ENCODE measurements at places on chromosomes 1 and 21. TPM values are rescaled to one million over a fixed set of nuclear protein-coding genes. Genes with fewer than 3 reads are reported as not detected.
A peak's percentile ranks its signal among the peaks of the same experiment; 100 is the strongest.

DNA sequence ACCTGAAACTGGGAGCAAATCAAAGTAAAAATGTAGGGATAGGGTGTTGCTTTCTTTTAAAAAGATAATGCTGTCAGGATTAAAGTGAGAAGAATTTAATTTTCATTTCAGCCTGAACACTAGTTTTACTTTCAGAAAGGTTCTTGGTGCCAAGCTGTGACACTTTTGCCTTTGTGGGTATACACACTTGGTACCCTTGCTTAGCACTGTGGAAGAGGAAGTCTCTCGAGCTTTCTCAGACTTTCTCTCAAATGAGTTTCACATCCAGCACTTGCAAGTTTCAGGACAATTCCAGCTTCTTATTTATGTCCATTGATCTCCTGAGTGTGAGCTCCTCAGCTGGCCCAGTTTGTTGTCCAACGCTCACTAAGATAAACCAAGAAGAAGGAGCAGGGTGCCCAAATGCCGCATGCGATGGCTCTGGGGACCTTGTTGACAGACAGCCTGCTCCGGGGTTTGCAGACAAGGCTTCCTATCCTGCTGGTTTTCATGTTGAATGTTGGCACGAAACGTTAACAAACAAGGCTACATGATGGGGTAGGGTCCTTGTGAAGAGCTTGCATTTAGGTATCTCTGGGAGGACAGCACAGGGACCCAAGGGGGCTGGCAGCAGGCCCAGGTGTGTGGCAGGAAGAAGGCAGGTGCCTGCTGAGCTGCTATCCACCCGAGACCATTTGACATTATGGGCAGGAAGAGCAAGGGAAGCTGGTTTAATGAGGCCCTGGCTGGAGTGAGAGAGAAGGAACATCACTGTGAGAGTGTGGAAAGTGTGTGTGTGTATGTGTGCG is 79.7 kb downstream of the POFUT2 start:
- H3K27me3 ChIP-seq: no peaks in the 10 kb centered on the region
- H3K4me1 ChIP-seq: no peaks in the 10 kb centered on the region
- no peak for DNase-seq
- H3K27ac ChIP-seq: no peak overlapping the region
- no peak overlapping the region for H3K4me3 ChIP-seq

DNA sequence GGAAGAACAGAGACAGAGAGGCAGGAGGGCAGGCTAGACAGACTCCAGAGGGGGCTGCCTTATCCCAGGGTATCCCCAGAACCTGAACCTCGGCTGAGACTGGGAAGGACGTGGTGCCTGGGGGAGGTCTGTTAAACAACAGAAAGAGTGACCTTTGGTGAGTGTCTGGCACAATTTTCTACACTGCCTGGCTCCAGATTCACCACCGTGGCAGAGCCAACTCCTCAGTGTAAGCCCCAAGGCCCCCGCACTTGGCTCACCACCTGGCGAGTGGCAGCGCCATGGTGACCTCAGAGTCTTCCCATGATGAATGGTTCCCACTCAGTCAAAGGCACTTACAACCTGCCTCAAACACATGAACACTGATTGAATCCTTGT is 6.5 kb downstream of the RD3 start:
- H3K27me3 ChIP-seq: no peaks in the 10 kb centered on the region
- H3K36me3 ChIP-seq: no peaks in the 10 kb centered on the region
- no peak overlapping the region for H3K27ac ChIP-seq
- H3K4me3 ChIP-seq: no peak overlapping the region
- no peaks in the 10 kb centered on the region for H3K4me1 ChIP-seq

GRCh38 chr1:8812081-8812480 is 5.4 kb downstream of the RERE start:
- H3K27me3 ChIP-seq: no peaks in the 10 kb centered on the region
- no peak overlapping the region for H3K27ac ChIP-seq
- DNase-seq: no peak
- H3K4me3 ChIP-seq: no peak overlapping the region

GRCh38 chr1:219927298-219927955 is 930 bp downstream of the SLC30A10 start:
- H3K27ac ChIP-seq: no peak overlapping the region
- H3K4me1 ChIP-seq: no peaks in the 10 kb centered on the region
- H3K36me3 ChIP-seq: no peaks in the 10 kb centered on the region

DNA sequence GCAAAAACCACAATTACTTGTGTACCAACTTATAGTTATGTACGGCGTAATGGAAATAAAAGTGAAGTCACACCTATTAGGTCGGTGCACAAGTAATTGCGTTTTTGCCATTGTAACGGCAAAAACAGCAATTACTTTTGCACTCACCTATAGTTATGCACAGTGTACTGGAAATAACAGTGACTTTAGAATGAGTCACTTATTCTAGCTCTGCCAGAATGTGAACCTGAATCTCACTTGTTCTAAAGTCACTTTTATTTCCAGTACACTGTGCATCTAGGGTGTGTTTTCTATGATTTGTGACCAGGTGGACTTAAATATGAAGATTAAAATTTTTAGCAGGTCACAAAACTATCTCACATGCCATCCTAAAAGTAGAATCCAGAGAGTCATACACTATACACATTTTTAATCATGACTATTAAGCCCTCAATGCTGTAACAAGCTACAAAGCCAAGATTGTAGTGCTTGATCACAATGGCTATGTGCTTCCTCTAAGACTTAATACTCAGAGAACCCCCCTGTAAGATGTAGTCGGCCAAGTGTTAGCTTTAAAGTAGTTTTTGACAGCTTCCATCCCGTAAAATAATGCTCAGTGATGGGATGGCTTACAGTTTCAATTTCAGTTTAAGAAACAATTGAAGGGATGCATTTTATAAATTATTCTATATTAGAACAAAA is 218.8 kb downstream of the NEGR1 start:
- no peaks in the 10 kb centered on the region for H3K4me1 ChIP-seq
- no peaks in the 10 kb centered on the region for H3K36me3 ChIP-seq
- no peaks in the 10 kb centered on the region for H3K27me3 ChIP-seq
- H3K4me3 ChIP-seq: no peak overlapping the region
- DNase-seq: no peak
- H3K27ac ChIP-seq: no peak overlapping the region

- no peak for DNase-seq
- H3K27me3 ChIP-seq: no peaks in the 10 kb centered on the region
- no peaks in the 10 kb centered on the region for H3K4me1 ChIP-seq
- H3K4me3 ChIP-seq: no peak overlapping the region
These were observed 284.6 kb upstream of the KAZN start for GRCh38 chr1:14313731-14314431.

GRCh38 chr21:41877901-41878830 is 978 bp downstream of the PRDM15 start:
- no peaks in the 10 kb centered on the region for H3K36me3 ChIP-seq
- H3K4me1 ChIP-seq: peaks cover 7% of the 10 kb centered on the region
- peak overlapping the region; percentile 80 for H3K4me3 ChIP-seq
- H3K27ac ChIP-seq: peak overlapping the region; percentile 38

DNA sequence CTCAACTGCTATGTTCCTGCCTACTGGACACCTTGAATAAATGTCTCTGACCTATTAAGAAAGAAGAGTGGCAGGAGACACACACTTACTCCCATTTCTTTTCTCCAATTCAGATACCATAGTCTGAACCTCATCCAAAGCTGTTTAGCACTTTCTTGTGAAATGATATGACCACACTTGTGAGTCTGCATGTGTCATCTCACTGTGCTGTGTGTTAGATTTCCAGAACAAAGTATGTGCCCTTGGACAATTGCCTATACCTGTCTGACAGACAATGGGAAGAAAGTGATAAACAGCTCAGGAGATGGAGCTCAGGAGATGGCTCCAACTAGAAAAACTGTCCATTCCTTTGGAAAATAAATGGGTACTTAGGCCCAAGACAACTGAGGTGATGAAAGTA is 48.4 kb downstream of the USP48 start:
- no peaks in the 10 kb centered on the region for H3K36me3 ChIP-seq
- no peaks in the 10 kb centered on the region for H3K27me3 ChIP-seq
- no peak overlapping the region for H3K4me3 ChIP-seq
- no peaks in the 10 kb centered on the region for H3K4me1 ChIP-seq
- no peak overlapping the region for H3K27ac ChIP-seq

- H3K27me3 ChIP-seq: no peaks in the 10 kb centered on the region
- DNase-seq: no peak
- H3K4me3 ChIP-seq: no peak overlapping the region
- no peak overlapping the region for H3K27ac ChIP-seq
These were observed 1.0 kb upstream of the PPIH start for GRCh38 chr1:42657201-42657600.

DNA sequence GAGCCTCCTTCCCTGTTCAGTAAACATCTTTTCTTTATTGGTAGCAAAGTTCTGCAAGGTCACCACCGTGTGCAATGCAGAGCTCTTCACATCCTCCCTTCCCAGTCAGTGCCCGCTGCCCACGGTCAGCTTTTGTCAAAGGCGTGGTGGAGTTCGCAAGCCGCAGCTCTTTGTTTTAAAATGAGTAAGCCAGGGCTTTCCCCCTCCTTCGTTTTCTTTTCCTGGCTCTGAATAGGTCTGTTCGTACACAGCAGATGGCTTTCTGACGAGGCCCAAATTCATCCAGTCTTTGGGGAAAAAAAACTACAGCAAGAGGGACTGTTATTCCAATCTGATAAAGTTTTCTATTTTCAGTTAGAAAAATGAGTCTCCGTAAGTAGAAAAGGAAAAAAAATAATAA is 153.2 kb downstream of the LRIG2 start:
- no peaks in the 10 kb centered on the region for H3K27me3 ChIP-seq
- no peak overlapping the region for H3K4me3 ChIP-seq
- H3K27ac ChIP-seq: no peak overlapping the region
- DNase-seq: peak; percentile 22

DNA sequence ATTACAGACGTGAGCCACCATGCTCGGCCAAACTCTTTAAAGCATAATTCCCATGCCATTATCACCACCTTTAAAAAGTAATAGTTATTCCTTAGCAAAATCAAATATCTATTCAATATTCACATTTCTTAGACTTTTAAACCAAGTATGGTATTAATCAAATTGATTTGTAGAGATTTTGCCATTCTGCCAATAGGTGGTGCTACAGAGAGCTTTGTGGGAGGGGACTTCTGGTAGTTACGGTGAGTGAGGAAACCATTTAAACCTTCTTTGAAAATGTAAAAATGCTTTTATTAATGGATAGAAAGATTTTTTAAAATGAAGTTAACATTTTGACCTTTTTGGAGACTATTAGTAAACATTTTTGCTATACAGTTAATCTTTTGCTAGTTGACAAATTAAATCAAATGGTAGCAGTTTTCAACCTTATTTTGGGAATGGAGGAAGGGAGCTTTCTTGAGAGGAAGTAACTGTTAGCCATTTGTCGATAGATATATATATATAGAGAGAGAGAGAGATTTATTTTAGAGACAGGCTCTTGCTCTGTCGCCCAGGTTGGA is 19.3 kb downstream of the IARS2 start:
- no peaks in the 10 kb centered on the region for H3K36me3 ChIP-seq
- no peak for DNase-seq
- H3K27ac ChIP-seq: no peak overlapping the region
- H3K27me3 ChIP-seq: no peaks in the 10 kb centered on the region
- no peaks in the 10 kb centered on the region for H3K4me1 ChIP-seq

GRCh38 chr1:48000883-48001282 is 3.7 kb upstream of the TRABD2B start:
- H3K4me1 ChIP-seq: no peaks in the 10 kb centered on the region
- no peak overlapping the region for H3K27ac ChIP-seq
- H3K27me3 ChIP-seq: no peaks in the 10 kb centered on the region

DNA sequence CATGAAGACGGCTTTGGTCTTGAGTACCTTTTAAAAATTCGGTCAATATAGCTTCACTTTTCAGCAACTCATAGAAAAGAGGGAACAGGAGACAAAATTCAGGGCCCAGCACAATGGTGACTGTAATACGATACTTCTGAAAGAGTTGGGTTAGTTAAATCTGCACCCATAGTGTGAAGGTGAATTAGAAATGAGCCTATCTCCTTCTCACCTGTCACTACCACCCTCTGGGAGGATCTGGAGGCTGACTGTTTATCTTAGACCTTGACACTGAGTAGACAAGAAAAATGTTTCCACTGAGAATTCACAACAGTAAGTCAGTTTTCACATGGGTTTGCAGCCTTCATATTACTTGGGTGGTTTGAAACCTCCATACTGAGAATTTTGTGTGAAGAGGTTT is 57.9 kb upstream of the HMGB4 start:
- no peak overlapping the region for H3K27ac ChIP-seq
- DNase-seq: no peak
- no peaks in the 10 kb centered on the region for H3K36me3 ChIP-seq
- H3K4me3 ChIP-seq: no peak overlapping the region
- H3K4me1 ChIP-seq: no peaks in the 10 kb centered on the region

GRCh38 chr1:21882721-21883415 is 54.2 kb downstream of the HSPG2 start:
- H3K27ac ChIP-seq: no peak overlapping the region
- H3K4me3 ChIP-seq: no peak overlapping the region
- H3K27me3 ChIP-seq: no peaks in the 10 kb centered on the region
- no peak for DNase-seq

CFHR5 gene
- total RNA-seq: not detected

THEM5 gene
- total RNA-seq: not detected

ZNF669 gene
- 7.3 TPM for total RNA-seq

BARHL2 gene
- not detected for total RNA-seq

ESPN gene
- total RNA-seq: 46.2 TPM
